ENCODE measurements at places on chromosomes 4 and X.

DNA sequence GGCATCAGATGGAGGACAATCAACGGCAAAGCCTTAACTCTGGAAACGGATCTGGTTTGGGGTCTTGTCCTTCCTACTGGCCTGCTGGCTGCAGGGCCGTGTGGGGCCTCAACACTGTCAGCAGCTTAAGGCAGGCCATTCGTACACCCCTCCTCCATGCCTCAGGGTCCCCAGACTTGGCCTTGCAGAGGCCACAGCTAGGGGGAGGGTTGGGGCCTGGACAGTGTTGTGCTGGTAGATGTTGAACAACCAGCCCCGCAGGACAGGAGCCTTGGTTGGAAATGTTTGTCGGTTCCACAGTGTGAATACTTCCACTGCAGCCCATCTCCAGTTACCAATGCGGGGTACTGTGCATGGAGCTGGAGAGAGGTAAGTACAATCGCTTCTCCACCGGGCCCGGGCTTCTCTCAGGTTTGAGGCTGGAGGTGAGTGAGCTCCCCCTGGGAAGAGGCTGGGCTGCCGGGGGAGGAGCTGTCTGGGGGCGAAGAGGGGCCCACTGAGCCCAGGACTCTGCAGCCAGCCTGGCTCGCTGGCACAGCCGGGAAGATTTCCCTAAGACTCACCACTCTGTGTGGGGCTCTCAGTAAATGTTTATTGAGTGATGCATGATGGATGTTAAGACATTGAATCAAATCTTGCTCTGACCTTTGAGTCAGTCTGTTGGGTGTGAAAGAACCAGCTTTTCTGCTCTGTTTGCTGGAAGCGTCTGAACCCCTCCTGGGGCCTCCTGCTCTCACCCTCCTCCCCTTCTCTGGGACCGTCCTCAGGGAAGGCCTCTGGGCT lies 19.7 kb upstream of the GPR78 start:
- peak; percentile 42 for DNase-seq

DNA sequence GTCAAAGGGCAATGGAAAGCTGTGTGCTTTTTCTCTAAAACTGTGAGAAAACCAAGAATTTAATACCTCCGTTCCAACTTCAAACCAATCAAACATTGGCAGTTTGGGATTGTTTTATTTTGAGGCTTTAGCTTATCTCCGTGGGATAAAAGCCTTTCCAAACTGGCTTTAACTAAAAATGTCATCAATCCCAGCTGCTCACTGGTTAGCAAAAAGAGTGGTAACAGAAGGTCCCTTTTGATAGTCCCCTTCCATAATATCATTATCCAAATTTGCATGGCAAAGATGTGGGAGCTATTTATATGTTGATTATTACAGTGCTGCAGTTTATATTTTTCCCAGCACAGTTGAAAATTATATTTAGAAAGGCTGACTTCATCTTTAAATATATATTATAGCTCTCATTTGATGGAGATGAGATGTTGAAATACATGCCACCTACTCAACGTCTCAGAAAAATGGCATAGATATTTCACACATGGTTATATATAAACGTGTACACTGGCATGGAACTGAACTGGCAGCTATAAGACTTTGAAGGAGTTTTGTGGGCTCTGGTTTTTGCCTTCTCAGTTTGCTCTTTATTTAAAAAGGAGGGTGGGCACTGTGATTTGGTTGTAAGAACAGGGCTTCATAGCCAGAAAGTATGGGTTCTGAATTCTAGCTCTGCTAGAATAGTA lies 707.1 kb upstream of the SLIT2 start:
- no peak for DNase-seq

DNA sequence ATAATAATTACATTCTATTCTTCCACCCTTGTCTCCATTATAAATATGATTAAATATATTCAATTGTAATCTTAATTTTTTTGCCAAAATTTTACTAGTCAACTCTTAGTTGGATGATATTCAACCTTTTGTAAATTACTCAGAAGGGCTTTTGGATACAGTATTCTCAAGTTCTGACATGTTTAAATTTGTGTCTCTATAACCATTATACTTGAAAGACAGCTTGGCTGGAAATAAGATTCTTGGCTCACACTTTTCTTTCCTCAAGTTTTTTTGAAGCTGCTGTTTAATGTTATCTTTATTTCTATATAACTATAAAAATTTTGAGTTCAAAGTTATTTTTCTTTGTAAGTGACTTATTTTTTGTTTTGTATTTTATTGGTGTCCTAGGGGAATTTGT lies 214.4 kb downstream of the ARAP2 start:
- no peak for DNase-seq

- peak; percentile 44 for DNase-seq
These were observed 113.0 kb upstream of the SH3RF1 start for GRCh38 chr4:169383724-169384123.

DNA sequence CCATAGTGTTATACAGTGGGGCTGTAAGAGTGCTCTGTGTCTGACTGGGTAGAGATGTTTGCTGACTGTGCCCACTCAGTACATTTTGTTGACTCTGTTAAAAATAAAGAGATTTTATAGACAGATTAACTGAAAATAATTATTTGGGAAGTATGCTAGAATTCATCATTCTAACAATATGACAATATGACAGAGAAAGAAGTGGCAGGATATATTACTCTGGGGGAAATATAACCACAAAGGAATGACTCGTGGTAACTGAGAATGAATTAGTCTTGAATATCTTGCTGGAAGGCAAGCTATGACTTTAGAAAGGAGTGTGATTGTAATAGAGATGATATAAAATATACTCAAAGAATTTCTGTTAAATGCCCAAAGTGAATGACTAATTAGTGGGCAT lies 46.8 kb downstream of the TMEM165 start:
- DNase-seq: peak; percentile 34

DNA sequence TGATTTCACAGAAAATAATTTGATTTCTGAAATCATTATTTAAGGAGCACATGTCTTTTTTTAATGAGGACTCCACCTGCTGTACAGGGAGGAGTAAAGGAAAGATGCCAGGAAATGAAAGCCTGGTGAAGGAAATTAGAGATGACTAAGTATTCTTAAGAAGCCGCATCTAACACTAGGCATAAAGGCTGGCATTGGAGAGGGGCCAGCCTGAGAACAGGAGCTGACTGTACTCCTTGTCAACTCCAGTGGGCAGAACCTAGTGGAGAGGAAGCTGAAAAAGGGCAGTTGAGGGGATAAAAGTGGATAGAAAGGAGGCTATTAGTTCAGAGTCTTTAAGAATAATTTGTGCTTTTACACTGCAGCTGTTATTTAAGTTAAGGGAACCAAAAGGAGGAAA lies 393.0 kb downstream of the PPP1R2C start:
- DNase-seq: peak; percentile 72

GRCh38 chrX:152588206-152588605 lies 49.5 kb upstream of the GABRQ start:
- DNase-seq: no peak

DNA sequence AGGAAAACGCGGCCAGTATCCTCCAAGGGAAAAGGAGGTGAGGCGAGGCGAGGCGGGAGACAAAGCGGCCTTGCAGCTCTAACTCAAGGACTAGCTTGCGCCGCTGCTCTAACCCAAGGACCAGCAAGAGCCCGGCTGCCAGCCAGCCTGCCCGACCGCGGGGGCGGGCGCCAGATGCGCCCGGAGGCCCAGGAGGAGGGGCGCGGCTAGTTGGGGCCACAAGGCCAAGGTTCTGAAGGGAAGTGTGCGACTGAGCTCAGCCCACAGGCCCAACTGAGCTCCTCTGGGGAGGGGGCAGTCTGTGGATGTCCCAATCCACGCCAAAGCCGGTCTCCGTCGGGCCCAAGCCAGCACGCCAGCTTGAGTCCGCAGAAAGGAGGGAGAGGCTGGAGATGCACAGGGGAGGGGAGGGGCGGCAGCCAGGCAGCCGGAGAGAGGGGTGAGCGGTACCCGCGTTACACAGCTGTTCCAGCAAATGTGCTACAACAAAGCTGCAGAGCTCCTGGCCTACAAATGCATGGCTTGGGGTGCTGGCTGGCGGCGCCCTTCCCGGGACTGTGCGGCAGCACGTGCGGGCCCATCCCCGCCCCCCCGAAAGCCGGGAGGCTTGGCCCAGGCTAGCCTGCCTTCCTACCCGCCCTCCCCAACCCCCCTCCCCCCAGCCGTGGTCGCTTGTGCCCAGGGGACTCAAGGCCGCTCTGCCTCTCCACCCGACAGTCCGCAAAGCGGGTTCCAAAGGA lies 637 bp downstream of the AMER1 start:
- DNase-seq: peak; percentile 9

DNA sequence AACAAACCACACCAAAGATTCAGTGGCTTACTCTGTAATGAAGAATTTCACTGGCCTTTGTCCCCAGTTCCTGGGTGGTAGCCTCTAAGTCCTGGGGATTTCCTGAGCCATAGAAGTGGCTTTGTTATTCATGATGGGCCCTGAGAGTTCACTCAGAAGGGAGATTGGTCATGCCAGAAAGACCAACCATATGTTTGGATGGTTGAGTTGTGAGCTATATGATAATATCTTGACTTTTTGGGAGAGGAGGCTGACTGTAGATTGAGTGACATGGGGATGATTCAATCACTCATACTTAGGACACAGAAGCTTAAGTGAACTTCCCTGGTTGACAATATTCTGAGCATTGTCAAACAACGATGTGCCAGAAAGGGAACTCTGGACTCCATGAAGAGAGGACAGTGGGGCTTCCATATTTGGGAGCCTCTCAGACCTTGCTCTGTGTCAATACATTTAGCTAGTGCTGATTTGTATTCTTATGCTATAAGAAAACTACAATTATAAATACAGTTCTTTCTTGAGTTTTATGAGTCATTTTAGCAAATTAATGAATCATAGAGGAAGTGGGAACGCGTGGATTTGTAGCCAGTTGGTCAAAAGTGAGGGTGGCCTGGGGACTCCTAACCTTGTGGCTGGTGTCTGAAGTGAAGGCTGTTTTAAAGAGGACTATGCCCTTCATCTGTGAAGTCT lies 392.0 kb downstream of the GBA3 start:
- DNase-seq: peak; percentile 99

GRCh38 chr4:81454499-81454898 lies 17.2 kb downstream of the RASGEF1B start:
- DNase-seq: peak; percentile 38

DNA sequence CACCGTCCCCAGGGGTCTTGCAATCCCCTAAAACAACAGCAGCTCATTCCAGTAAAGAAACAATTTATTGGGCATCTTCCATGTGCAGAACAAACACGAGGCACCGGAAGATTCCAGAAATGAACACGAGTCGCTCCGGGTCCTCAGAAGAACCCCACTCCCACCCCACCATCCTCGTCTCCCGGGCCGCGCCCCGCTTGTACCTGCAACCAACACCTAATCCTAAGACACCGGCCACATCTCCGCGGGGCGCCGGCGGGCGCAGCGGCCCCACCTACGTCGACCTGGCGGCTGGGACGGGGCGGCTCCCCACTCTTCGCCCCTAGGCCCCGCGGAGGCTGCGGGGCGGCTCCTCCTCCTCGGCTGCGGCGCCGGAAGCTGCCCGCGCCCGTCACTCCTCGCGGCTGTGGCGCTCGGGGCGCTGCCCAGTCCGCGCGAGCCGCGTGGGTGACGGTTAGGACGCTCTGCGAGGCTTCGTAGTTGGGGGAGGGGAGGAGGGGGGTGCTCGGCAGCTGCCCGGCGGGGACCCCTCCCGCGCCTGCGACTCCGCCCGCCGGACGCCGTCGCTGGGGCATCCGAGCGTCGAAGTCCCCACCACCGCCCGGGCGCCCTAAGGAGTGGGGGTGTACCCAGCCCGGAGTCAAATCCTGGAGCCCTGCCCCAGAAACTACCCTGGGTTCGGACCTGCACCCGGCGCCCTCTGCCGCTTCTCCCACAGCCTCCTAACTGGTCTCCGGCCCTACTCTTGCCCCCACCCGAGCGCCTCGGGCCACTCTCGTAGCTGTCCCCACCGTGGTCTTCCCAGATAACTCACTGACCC lies at the start of gene CCDC158:
Gene CCDC158 (minus strand): TSS at position 380 of the 820 bp plus-strand sequence. CDS start 17,934 bp downstream, outside the sequence.
- peak; percentile 28 for DNase-seq

DNA sequence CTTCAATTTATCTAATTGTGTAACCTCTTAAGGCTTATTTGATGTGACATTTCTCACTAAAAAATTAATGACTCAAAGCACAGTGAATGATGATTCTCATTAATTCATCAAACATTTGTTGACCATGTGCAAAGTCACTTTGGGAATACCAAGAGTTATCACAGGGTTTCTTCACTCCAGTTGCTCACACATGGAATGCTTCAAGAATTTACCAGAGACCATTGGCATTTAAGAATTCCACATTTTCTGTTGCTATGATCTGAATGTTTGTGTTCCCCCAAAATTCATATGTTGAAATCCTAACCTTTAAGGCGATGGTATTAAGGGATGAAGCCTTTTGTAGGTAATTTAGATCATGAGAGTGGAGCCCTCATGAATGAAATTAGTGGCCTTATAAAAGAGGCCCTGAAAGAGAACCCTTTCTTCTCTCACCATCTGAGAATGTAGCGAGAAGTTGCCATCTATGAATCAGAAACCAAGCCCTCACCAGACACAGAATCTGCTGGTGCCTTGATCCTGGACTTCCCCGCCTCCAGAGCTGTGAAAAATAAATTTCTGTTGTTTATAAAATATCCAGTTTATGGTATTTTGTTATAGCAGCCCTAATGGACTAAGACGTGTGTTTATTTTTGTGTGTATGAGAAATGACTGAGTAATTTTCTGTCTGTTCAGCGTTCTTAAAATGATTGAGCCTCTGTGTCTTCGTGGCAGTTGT lies 16.4 kb upstream of the SRPX start:
- no peak for DNase-seq

- DNase-seq: no peak
These were observed 7.8 kb downstream of the LDB2 start for GRCh38 chr4:16890651-16891050.

DNA sequence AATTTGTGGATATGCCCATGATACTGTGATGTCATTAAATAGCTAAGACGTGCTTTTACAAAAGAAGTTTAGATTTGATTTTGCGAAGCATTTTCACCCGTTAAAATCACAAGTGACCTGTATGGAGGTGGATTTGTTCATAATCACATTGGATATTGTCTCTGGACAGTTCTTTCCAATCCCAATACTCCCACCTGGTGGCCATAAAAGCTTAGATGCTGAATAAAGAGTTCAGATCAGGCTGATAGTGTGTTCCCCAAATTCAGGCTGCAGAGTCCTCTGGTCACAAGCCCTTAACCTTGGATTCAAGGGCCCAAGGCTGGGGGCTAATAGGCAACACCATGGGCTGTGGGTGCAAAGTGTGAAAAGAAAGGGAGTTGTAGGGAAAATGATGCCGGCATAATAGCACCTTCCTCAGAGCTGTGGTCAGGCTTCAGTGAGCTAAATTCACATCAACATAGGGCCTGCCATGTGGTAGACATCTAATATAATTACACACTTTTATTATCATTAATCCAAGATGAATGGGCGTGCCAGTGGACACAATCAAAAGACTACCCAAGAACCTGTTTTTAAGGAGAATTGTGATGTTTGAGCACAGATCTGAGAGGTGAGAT lies 28.1 kb downstream of the SMIM43 start:
- peak; percentile 62 for DNase-seq

- no peak for DNase-seq
These were observed 5.4 kb downstream of the BCORL1 start for GRCh38 chrX:129987871-129988270.

DNA sequence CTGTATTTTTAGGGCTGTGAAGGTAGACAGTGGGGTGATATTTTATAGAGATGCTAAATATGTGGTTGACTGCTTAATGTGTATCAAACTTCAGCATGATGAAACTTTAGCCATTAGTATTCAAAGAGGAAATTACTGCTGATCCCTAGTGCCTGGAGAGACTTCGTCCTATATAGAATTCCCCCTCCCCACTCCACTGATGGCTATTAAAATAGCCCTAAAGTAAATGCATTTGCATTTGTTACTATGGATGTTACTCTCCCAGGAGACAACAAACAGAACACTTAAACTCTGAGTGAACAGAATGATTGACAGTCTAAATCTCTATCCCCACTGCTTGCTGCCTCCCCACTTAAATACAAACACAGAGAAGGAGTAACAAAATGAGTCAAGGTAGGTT lies 39.1 kb downstream of the ADGRL3 start:
- no peak for DNase-seq
